ENCODE measurements at places on chromosomes 11 and 22.

DNA sequence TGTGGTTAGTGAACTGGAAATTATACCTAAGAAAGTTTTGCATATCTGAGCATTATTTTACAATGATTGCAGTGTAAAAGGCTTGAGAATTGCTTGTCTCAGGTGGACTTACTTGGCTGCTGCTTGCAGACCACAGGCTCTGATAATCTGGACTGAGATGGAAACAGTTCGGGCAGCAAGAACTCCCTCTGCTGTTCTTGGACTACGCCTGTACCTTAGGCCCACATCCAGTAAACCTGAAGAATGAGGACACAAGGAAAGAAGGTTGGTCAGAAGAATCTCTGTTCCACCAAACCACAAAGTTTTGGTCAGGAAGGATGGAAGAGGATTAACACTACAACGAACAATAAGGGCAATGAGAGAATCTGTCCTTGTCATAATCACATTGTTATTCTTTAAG is 80.1 kb downstream of the C2CD3 start:
- no peak for DNase-seq

DNA sequence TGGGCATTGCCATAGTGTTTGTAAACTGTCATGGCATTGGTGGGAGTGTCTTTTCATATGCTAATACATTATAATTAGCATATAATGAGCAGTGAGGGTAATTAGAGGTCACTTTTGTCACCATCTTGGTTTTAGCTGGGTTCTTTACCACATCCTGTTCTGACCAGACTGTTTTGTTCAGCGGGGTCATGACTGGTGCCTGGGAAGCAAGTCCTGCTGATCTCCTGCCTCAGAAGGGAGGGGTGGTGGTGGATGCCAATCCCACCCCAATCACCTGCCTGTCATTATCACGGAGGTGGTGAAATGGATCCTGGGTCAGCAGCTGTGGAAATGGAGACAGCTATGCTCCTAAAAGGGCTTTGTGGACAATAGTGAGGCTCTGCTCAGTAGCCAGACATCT is 31.2 kb downstream of the IL18 start:
- no peak for DNase-seq

DNA sequence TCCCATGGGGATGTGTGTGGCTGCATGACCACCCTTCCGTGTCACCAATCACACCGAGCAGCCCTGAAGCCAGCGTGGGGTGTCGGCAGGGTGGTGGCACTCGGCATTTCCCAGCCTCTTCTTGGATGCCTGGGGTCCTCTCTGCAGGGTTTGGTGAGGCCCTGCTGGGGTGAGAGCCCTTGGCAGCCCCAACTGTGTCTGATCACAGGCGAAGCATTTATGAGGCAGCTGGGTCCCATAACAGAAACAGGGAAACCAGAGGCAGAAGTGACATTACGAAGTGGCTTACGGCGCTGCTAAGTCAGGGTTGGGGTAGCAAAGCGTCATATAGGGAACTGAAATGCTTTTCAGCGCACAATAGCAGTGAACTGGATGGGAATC is 92.3 kb upstream of the SEPTIN5 start:
- DNase-seq, result no peak

GRCh38 chr11:57530215-57530595 is 349 bp downstream of the TIMM10 start:
- DNase-seq, result no peak

- DNase-seq, result no peak
Measured at GRCh38 chr11:42329929-42330565, 870.6 kb upstream of the LRRC4C start.

- DNase-seq, result peak; percentile 15
Measured at GRCh38 chr11:119673759-119674336, 55.2 kb downstream of the NECTIN1 start.

GRCh38 chr11:130645843-130646197 is 197.4 kb downstream of the ADAMTS15 start:
- no peak for DNase-seq

DNA sequence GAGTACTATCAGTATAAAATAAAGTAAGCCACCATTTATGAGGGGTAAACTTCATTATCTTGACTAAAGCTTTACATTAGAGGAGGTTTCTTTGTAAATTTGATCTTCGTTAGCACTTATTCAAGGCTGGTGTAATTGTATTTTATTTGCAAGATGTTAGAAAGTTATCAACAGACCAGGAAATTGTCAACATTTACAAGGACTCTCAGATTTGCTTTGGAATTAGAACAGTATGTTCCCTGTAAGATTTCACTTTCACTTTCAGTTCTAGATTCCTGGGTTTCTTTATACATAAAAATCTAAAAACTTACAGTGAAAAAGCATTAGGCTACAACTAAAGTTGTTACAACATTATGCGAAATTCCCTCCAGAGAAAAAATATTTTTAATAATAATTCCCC is 4.6 kb upstream of the BIRC3 start:
- no peak for DNase-seq

GRCh38 chr11:38014405-38014804 is 1416.4 kb upstream of the RAG2 start:
- no peak for DNase-seq

DNA sequence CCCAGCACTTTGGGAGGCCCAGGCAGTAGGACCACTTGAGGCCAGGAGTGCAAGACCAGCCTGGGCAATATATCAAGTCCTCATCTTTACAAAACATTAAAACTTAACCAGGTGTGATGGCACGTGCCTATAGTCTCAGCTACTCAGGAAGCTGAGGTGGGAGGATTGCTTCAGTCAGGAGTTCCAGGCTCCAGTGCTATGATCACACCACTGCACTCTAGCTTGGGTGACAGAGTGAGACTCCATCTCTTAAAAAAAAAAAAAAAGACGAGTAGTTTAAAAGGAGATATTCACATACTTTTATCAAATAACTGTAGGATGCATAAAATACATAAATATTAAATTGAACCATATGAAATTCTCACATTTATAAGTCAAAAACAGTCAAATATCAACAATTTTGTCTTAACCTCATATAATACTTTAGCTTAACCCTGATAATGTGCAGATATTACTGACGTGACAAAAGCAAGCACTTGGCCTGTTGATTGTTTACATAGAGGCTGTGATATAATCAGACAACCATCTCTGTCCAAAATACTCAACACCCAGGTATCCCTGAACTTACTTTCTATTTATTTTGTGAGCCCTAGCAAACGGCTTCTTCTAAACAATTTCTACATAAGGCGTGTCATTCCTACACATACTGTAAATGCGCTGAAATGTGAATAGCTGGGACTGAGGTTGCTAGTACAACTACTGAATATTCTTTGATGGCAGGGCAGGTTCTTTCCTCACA is 57.0 kb downstream of the PRCP start:
- DNase-seq, result no peak

DNA sequence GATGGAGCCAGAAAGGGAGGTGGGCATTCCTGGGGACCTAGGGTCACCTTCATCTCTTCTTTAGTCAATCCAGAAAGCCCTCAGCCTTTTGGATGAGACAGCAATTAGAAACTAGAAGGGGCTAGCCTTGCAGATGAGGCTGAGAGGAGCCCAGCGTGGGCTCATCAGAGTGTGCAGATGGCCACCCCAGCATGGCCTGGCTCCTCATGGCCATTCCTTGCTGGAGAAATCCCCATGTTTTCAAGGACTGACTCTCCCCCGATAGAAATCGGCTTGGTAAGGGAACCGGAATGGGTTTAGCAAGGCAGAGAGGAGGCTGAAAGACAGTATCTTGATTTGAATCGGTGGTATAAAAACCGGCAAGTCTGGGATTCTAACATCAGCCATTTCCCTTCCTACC is 274.6 kb downstream of the BUD13 start:
- DNase-seq, result no peak

DNA sequence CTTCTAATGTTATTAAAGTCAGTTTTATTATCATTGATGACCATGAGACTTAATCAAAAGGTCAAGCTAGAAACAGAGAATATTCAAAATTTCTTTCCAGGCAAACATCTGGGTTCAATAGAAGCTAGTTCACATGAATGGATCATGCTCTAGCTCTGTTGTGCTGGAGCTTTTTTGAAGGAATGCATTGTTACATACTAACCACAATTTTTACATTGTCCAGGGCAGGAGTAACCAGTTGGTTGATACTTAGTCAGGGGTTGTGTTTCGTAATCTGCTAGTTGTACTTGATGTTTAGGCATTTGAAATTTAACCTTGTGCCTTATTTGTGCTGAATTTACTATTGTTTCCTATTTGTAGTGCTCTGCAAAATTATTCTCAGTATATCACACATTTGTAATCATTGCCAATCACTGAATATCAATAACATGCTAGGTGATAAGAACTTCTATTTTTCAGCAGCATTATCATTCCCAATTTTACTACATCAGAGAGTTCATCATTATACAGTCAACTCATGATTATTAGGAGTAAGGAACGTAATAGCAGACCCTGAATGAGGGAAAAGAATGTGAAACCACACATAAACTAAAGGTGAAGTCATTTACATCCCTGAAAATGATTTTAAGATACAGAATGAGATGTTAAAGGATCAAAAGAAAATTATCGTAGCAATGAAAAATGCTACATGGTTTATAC is 23.2 kb downstream of the NF2 start:
- DNase-seq, result no peak

DNA sequence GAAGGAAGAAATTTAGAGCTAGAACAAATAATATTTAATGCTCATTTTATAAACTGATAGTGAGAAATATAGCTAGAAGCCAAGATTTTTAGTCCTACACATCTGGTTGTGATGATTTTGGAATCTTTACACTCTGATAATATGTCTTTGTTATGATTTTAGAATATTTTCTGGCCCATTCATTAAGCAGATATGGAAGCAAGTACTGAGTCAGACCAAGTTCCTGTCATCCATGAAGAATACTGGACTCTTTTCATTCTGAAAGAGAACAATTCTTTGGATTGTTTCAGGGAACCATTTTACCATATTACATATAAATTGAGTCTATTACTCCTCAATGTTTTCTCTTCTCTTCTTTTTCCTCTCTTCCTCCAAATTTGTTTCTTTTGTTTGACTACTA is 227.4 kb downstream of the TMEM135 start:
- DNase-seq, result no peak

DNA sequence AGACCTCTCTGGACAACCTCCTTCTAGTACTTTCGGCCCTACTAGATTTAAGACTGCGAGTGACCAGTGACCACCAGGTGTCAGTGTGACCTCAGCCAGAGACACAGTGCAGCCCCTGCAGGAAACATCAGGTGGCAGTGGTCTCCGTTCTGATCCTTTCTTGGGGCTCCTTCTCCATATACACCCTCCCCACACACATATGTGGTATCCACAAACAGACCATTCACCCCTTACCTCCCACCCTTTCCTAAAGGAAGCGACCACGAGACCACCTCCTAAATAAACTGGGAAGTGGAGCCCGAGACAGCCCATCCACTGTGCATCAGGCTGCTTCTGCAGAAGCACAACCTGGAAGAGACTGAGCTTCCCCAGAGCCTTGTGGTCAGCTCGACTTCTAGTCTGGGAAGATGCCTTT is 38.5 kb upstream of the CYP2D6 start:
- DNase-seq, result peak; percentile 46
